ENCODE measurements at places on chromosomes 4 and X.

DNA sequence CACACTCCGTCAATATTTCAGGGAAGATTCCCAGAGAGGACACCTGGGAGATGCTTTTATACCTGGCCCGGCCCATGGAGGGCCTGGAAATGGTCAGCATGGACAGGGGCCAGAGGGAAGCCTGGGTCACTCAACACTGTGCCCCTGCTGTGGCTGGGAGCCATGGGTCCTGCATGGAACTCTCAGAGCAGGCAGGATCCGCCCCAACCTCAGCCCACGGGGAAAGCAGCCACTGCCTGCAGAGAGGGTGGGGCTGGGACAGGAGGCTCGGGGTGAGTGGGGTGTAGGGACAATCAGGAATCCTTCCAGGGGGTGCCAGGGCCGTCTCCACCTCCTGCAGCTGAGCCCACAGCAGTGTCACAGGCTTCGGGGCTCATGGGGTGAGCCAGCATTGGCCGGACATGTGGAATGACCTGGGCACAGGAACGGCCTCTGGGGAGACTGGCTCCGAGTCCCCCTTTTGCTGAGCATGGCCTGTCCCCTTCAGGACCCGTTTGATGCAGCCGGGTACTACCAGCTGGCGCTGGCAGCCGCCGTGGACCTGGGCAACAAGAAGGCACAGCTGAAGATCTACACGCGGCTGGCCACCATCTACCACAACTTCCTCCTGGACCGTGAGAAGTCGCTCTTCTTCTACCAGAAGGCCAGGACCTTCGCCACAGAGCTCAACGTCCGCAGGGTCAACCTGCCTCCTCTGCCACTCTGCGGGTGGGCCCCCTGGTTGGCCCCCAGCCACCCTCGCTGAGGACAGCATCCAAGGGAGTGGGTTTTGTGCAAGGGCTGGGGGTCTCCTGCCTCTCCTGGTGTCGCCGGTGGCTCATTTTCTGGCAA is 29.1 kb upstream of the HTRA3 start:
- no peak for DNase-seq

GRCh38 chrX:148298737-148299136 is 201.7 kb upstream of the AFF2 start:
- peak; percentile 58 for DNase-seq

GRCh38 chr4:7201420-7202305 is 9.3 kb downstream of the SORCS2 start:
- DNase-seq: no peak

GRCh38 chrX:68895341-68895755 is 66.5 kb downstream of the EFNB1 start:
- DNase-seq: no peak

GRCh38 chr4:83989835-83990234 is 453.9 kb downstream of the GPAT3 start:
- no peak for DNase-seq

DNA sequence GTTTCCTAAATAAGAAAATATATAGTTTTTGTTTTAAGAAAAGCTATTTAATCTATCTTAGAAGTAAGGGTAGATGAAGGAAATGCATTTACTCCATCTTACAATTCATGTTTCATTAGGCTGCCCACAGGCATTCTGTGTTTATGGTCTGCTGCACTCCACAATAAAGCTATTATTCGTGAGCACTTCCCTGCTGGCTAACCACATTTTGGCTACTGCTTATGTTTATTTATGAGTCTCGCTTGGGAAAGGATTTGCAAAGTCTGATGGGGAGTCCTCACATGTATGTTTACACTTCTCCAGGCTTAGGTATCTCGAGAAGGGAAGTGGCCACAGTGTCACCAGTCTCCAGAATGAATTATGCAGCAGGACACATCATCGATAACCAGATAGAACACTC is 260.8 kb upstream of the VCX start:
- no peak for DNase-seq

- no peak for DNase-seq
Observed at GRCh38 chr4:110867251-110867960, 244.5 kb upstream of the PITX2 start.

DNA sequence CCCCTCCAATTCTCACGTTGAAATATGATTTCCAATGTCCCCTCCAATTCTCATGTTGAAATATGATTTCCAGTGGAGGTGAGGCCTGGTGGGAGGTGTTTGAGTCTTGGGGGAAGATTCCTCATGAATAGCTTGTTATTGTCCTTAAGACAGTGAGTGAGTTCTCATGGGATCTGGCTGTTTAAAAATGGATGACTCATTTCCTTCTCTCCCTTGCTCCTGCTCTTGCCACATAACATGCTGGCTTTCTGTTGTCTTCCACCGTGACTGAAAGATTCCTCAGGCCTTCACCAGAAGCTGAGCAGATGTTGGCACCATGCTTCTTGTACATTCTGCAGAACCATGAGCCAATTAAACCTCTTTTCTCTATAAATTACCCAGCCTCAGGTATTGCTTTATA is 346.8 kb upstream of the TECRL start:
- no peak for DNase-seq

- peak; percentile 95 for DNase-seq
Observed at GRCh38 chr4:40199999-40200874, 3.4 kb downstream of the RHOH start.

GRCh38 chr4:89226665-89227574 is 80.7 kb downstream of the GPRIN3 start:
- peak; percentile 85 for DNase-seq

- DNase-seq: no peak
Observed at GRCh38 chrX:152842772-152843338, 12.0 kb downstream of the NSDHL start.
